Anterior cingulate cortex (tissue), 58 donors: ENCODE measurements at places on chromosomes 4 and X.

GRCh38 chr4:110854021-110854678 lies 231.3 kb upstream of the PITX2 start:
- no peak for DNase-seq

GRCh38 chrX:46837558-46838485 lies 979 bp downstream of the RP2 start:
- DNase-seq, result no peak

DNA sequence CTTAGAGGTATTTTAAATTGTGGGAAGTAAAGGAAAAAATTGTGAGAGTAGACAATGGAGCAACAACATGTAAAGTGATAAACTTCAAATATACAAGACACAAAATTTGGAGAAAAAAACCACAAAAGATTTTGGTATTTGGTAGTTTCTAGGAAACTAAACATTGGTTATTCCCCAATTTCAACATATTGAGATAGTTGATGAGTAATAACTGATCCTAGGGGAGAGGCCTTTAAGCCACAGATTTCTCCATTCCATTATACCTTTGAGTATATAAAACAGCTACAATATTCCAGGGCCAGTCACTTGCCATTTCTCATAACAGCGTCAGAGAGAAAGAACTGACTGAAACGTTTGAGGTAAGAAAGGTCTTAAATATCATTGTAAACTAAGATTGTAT lies at the start of gene FDCSP:
TSS of gene FDCSP (plus strand) at position 301 of the 400 bp plus-strand sequence. CDS start 5,071 bp downstream, outside the sequence.
- no peak for DNase-seq

- no peak for DNase-seq
Measured at GRCh38 chr4:101555341-101555880, 208.1 kb upstream of the PPP3CA start.

DNA sequence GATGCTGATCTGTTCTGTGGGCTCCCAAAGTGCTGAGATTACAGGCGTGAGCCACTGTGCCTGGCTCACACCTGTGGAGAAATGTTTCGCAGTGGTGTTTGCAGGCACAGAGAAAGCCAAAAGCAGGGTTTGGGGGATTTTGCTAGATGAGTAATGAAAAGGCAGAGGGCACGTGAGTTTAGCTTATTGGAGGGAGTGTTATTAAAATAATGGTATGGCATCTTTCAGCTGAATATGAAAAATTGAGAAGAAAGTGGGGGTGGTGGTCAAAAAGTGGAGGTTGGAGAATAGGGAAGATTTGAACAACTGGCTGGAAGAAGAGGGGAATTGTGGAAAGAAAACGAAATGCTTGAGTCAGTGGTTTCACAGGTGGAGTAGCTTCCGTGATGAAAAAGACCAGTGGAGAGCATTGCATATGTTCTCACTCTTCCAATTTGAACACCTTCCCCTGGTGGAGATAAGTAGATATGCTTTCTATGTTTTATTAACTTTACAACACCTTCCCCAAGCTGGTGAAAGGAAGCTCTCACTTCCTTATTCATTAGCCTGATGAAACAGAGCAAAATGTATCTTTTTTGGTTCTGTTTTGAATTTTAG lies 1.1 kb upstream of the CHST7 start:
- DNase-seq, result no peak

- DNase-seq, result no peak
Measured at GRCh38 chrX:44742480-44743155, 101.2 kb upstream of the DUSP21 start.

DNA sequence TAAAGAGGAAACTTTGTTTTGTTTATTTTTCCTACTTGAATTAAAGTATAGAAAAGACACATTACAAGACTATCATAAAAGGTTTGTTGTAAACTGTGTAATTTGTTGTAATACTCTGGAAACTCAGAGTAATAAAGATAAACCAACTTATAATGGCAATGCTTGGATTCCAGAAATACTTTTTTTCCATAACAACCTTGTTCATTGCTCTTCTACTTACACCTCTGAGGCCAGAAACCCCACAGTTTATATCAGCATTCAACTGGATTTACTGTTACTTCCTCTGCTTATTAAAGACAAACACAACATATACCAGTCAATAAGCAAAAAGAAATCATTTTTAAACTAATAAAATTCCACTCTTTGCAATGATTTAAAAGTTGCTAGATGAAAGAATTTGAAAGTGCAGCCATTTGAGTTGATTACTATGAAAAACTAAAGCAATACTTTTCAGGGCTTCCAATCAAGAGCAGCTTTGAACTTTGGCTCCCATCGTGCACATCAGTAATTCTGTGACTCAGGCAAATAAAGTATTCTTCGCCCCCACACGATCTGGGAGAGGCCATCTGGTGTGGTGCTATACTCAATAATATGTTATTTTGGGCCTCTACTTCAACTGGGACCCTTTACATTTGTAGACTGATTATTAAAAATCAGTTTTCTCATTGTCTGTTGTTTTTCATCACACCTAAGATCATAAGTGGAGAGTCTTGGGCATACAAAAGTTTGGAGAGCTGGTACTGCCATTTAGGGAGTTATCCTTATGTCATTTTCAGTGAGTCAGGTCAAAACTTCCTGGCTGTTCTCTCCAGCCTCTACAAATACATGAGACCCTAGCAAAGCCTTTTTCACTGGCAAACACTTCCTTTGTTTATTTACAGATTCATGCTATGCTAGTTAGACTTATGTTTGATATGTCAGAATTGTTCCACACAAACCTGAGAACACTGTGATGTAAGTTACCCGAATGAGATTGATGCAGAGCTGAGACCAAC lies 20.5 kb downstream of the DDIT4L start:
- DNase-seq, result no peak

GRCh38 chrX:150936556-150936955 lies 38.1 kb upstream of the CD99L2 start:
- DNase-seq, result no peak

DNA sequence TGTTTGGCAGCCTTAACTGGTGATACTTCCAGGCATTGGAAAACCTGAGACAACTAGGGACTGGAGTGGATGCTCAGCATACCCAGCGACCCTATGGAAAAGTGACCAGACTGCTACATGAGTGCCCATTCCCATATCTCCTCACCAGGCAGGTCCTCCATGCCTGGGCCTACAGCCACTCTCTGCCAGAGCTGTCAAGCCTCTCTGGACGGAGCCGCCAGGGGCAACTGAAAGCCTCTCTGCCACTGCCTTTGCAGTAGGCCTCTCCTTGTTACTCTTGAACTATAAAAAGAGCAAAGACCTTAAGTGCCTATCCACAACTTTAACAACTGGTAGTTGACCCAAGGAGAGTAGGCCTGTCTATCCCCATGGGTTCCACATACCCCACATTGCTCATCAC lies 20.2 kb upstream of the FAAH2 start:
- DNase-seq, result no peak

DNA sequence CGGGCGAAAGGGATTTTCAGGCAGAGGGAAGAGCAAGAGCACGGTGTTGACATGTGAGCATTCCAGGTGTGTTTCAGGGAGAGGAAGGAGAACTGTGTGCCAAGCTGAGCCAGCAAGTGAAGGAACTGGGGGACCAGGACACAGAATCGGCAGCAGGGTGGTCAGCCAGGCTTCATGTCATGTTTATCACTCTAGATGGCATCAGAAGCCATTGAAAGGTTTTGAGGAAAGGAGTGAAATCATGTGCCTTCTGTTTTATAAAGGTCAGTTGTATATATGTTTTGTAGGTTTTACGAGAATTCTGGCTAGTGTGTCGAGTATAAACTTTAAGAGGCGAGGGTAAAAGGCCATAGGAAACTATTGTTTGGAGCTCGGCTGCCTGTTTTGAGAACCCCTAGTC lies 682.3 kb downstream of the TRIML1 start:
- no peak for DNase-seq

DNA sequence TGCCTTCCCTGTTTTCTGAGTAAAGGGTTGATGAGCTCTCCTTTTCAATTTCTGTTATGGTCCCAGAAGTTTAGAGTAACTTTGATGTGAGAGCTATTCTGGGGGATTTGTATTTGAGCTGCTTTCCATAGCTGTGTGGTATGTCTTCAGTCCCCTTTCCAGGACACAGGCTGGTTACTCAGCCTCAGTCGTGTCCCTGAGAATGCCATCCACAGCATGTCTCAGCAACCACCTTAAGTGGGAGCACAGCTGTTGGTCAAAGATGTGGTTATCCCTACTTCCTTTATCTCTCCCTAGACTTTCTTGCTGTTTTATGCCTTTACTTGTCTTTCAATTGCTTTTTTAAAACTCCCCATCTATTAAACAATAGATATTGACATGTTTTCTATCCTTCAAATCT lies 37.8 kb downstream of the RNF175 start:
- no peak for DNase-seq

DNA sequence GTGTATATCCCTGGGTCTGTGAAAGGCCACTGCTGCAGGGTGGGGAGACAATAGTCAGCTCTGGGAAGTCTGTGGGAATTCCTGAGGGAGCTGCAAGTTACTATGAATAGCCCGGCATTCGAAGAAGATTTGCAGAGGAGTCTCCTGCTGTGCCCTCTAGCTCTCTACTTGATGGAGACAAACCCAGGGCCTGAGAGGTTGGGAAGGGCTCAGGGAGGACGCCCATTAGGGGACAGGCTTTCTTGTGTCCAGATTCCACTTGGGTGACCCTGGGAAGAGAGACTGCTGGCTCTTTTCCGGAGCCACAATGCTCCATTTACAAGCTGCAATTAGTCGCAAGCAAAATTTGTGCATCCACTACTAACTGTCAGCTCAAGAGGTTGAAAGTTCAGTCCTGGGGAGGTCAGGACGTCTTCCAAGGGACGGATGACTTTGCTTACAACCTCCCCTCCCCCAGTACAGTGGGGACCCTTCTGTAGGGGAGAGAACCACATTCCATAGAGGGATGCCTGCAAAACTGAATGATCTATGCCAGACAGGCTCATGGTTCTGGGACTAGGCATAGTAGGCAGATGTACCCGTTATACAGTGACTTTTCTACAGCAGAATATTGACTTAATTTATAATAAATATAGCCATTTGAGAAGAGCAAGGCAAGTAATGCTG lies 48.2 kb upstream of the PHOX2B start:
- no peak for DNase-seq

DNA sequence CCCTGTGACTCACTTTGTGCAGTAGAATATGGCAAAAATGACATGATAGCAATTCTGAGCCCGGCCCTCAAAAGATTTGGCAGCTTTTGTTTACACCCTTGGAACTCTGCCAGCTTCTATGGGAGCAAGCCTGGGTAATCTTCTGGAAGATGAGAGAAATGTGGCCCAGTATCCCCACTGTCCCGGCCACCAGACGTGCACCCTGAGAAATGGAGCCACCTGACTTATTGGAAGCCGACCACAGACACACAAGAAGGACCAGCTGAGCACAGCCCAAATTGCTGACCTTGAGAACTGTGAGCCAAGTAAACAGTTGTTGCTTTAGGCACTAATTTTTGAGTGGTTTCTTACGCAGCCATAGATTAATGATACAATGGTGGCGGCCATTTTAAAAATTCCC lies 197.0 kb downstream of the STIM2 start:
- no peak for DNase-seq

DNA sequence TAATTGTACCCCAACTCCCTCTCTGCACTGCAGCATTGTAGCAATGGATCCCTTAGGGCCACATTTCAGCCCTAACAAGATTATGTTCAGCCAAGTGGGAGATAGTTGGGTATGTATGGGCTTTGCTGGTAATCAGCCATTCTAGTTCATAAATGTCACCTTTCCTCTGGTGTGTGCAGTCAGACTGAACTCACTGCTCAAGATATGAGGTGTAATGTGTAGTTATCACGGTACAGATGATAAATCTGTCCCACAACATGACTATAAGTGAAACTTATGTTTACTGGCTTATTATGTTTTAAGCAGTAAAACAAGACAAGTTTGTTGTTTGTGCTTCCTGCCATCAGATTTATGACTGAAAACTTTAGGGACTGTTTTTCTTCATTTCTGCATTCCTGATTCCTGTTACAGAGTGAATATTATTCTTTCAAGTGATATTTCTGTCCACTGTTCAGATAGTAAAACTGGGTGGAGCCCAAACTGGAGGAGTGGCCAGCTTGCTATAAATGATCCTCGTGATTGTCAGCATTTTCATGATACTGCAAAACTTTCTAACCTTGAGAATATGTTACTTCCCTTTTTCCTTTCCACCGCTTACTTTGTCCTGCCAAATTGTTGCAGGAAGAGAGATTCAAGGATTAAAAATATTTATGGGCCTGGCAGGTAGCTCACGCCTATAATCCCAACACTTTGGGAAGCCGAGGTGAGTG lies 44.9 kb downstream of the ANAPC4 start:
- DNase-seq, result no peak

- no peak for DNase-seq
Measured at GRCh38 chrX:47644557-47645091, 5.7 kb downstream of the ELK1 start.

DNA sequence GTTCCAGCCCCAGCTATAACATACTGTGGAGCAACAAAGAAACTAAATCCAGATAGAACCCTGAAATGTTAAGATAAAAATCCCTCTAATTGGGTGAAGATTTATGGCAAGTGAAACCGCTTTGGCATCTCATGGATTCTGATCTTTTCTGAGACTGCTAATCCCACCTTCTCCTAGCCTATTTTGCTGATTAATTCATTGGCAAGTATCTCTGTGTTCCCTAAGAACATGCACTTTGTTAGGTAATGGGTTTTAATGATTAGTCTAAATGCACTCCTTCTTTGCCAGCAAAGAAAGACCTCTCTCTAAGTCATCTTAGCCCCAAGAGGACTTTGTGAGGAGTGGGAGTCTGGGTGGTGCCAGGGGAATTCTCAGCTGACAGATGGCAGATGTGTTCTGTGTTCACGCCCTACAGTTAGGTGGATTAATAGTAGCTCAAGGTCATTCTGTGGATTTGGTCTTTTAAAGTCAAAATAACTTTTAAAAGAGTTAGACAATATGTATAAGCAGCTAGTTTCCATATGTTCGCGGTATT lies 171.3 kb downstream of the UNC5C start:
- DNase-seq, result no peak

DNA sequence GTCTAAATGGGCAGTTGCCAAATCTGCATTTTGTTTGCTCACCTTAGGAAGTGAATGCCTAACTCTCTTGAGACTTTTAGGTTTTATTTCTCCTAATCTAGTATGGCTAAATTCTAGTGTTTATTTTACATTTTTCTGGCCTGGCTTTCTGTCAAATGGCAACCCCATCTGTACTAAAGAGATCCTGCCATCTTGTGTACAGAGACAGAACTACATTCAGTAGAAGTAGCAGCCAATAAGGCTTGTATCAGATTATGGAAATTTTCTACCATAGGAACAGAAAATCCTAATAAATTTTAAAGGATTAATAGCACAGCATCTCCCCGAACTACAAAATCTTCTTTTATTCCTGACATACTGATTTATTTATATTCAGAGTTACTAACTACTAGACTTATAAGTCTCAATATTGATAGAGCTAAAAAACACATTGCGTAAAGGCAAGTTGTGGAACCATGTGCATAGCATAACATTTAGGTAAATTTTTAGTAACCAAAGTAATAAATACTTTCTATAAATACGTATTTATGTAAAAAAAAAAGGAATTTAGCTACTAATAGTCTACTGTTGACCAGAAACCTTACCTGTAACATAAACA lies 45.5 kb downstream of the TMEM144 start:
- DNase-seq, result no peak

GRCh38 chr4:174244441-174244840 lies 39.0 kb downstream of the FBXO8 start:
- DNase-seq, result no peak

- DNase-seq, result no peak
Measured at GRCh38 chr4:145199051-145199716, 18.8 kb upstream of the OTUD4 start.

GRCh38 chr4:78299565-78299972 lies 242.4 kb downstream of the FRAS1 start:
- DNase-seq, result no peak
